SHP77 (cell line): ENCODE measurements at places on chromosomes 11 and 22.

DNA sequence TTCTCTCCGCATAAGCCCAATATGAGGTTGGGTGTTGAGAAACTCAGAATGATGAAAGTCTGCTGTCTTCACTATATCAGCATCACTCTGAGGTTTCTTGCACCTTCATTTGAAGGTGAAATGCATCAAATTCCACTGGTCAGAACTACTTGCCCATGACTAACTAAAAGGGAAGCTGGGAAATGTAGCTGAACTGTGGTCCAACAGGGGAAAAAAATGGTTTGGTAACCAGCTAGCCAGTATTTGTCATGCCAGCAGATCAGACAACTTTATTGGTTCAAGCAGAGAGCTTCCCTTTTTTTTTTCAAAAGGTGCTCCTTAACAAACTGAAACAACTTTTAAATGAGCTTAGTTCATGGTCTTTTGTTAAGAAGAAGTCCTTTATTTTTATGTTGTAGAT lies 14.2 kb upstream of the PIK3C2A start:
- DNase-seq, result no peak

GRCh38 chr11:111674941-111675340 lies 72.7 kb downstream of the SIK2 start:
- DNase-seq, result no peak

DNA sequence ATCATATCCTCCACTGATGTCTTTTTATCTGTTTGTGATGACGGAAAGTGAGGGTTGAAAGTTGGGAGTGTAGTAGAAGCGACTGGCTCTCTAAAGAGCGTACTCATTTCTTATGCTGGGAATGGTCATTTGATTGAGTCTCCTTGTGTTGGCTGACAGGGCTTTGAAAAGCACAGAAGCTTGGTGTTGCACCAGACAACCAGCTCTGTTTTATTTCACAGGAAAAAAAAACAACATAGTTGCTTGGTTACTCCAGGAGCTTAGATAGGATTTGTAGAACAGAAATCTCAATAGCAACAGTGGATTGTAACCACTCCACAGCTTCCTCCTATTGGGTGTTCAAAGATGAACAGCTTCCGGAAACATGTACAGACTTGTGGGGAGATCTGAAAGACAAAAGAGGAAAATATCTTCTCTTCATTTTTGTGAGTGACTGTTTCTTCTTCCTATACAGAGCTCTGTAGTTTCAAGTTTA lies 2.7 kb downstream of the RBM14 start:
- no peak for DNase-seq

DNA sequence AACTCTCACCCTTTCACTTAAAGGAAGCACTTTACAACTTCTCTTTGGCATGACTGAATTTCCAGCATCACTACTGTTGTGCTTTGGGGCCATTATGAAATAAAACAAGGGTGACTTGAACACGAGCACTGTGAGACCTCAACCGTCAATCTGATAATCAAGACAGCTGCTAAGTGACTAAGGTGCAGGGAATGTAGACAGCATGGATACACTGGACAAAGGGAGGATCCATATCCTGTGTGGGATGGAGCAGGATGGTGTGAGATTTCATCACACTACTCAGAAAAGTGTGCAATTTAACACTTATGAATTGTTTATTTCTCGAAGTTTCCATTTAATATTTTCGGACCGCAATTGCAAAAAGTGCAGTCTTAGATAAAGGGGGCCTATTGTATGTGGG lies 16.1 kb upstream of the EXPH5 start:
- DNase-seq, result no peak

DNA sequence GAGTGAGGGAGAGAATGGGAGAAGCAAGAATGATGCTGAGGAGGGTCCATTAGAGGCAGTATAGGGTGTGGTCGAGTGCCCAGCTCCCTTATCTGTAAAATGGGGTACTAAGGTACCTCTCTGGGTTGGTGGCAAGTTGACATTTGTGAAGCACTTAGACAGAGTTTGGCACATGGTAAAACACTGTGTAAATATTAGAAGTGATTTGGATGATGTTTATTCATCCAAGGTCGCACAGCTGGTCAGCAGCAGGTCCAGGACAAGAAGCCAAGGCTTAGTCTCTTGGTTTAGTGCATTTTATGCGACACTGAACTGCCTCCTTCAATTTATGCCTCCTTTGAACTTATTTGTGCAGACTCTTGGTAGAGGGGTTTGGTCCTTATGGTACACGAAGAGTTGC lies 19.4 kb downstream of the KREMEN1 start:
- DNase-seq, result no peak

GRCh38 chr22:20919718-20920117 lies 2.5 kb downstream of the CRKL start:
- DNase-seq, result no peak

DNA sequence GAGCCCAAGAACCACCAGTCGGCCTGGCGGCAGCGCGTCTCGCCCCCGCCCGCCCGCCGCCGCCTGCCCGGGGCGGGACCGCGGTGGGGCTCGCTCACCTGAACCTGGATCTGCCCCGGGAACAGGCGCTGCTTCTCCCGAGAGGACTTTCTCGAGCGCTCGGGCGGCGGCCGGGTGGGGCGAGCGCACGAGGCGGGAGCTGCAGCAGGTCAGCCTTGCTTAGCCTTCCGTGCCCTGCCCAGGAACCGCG lies 133 bp downstream of the MYH9 start:
- DNase-seq, result no peak

GRCh38 chr11:824292-824880 lies 3.3 kb upstream of the CRACR2B start:
- DNase-seq, result peak; percentile 71

GRCh38 chr22:22556995-22557925 lies 1.8 kb downstream of the PRAME start:
- DNase-seq, result no peak

DNA sequence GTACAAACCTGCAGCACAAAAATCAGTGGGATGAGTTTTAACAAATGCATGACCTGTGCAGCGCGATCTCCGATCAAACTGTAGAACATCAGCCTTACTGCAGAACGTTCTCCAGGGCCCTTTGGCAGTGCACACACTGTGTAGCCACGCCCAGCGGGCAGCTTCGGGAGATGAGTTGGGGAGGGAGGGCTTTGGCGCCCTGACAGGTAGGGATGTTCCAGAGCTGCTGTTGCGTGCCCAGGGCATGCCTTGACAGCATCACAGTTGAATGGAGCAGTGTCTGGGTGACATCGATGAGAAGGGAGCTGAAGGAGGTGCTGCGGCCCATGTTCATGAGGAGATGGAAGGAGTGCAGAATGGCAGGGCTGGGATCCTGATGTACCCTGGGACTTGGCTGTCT lies 80.2 kb downstream of the TBC1D22A start:
- no peak for DNase-seq

DNA sequence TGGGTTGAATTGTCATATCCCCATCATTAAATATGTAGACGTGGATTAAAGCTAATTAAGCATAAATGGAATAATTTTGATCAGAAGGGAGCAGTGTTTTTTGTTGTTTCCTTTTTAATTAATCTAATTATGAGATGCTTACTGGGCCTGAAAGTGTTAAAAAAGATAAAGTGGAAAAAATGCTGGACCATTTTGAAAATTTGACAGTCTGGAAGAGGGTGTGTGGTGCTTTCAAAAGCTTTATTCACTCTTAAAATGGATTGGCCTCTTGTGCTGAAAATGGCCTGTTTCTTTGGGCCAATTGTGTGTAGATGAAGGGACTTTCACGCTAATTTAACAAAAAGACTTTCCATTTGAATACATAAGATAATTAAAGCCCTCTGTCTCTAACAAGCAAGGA lies 1.8 kb downstream of the TNRC6B start:
- no peak for DNase-seq

DNA sequence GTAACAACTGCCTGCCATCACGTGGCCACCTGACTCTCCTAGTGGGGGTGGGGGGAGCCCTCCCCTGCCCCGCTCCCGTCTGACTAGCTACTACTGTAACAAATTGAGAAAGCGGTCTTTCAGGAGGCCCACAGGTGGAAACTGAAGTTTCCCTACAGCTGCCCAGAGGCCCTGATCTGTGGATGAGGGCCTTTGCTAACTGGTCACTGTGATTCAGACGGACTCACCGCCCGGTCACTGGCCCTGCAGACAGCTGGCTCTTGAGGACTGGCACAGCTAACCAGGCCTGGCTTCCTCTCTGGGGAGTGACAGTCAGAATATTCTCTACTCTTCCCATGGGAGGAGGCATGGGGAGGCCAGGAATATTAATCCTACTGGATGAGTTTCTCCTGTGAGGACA lies 116.8 kb downstream of the ARHGAP8 start:
- DNase-seq, result no peak

- DNase-seq, result no peak
Observed at GRCh38 chr11:10181811-10182210, 112.2 kb downstream of the SBF2 start.

GRCh38 chr11:111798279-111798678 lies 32.1 kb upstream of the PPP2R1B start:
- no peak for DNase-seq

GRCh38 chr22:47369431-47370015 lies 607.1 kb downstream of the TBC1D22A start:
- DNase-seq, result no peak

- no peak for DNase-seq
Observed at GRCh38 chr22:17570851-17571631, 7.7 kb downstream of the SLC25A18 start.

DNA sequence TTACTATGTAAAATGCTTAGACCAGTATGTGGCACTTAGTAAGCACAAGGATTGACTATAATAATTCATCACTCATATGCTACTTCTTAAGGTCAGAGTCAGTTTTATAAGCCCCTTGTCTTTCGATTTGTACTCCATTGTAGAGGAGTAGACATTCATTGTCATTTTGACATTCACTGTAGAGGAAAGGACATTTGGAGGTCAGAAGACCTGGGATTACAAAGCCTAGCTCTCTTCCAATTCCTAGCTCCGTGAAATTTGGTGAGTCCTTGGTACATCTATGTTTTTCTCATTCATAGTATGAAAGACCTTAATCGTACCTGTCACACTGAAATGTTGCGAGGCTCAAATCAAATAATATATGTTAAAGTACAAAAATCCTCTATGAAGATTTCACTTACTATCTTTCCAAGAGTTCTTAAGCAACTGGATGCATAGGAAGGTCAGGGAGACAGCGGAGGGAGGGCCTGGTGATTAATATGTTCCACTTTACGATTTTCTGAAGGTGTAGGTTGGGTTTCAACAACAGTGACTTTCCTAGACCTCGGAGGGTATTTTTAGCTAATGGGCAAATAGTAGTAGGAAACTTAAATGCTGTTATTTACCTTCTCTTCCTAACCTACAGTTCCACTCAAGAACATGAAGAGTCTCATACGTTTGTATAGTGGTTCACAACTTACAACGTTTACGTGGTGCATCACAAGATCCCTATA lies 1.4 kb upstream of the EMSY start:
- DNase-seq, result no peak

DNA sequence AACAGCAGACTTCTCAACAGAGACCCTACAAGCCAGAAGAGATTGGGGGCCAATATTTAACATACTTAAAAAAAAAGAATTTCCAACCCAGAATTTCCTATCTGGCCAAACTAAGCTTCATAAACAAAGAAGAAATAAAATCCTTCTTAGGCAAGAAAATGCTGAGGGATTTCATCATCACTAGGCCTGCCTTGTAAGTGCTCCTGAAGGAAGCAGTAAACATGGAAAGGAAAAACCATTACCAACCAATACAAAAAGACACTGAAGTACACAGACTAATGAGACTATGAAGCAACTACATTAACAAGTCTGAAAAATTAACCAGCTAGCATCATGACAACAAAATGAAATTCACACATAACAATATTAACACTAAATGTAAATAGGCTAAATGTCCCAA lies 947.9 kb upstream of the CHORDC1 start:
- DNase-seq, result no peak

DNA sequence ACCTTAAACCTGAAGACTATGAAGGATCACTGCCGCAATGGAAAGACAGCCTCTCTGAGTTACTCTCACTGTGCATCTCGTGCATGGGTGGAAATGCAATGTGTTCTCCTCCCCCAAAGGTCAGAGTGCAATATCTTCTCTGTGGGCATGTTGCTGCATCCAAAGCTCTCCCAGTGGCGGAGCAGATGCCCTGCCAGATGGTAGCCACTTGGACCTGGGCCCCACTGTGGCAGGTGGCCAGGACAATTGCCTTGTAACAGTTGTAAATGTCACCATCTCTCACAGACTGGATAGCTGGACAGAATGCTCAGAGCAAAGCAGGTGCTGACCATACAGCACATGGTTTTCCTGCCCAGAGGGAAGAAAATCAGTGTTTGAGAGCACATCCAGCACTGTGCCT lies 542.0 kb downstream of the FAM181B start:
- peak; percentile 86 for DNase-seq

DNA sequence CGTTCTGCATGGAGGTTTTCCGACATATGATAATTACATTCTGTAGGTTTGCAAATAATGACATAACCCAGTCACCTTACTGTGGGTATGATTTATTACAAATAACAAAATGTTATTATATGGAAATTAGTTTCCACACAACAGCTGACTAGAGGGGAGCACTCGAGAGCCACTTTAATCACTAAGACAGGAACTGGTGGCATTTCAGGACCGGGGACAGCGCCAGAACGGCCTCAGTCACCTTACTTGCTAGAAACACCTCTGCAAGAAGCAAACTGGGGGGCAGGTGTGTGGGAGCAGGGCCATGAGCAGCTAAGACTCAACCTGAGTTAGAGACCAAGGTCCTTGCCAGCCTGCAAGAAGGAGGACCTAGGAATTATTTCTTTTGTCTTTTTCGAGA lies 199.9 kb downstream of the DSCAML1 start:
- DNase-seq, result no peak

DNA sequence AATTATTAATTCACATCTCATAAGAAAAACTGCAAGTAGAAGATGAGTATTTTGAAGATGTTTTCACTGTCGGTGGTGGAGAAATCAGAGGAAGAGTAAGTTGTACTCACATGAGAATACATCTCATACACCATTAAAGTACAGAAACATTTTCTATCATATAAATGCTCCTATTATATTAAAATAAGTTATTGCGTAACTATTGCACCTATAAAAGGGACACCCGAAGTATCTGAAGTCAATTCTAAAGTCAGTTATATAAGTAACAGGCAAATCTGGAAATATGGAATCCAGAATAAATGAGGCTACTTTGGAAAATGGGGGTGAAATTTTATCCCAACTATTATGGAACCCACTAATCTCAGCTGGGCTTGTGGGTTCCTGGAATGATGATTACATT lies 103.3 kb downstream of the FAM76B start:
- no peak for DNase-seq

DNA sequence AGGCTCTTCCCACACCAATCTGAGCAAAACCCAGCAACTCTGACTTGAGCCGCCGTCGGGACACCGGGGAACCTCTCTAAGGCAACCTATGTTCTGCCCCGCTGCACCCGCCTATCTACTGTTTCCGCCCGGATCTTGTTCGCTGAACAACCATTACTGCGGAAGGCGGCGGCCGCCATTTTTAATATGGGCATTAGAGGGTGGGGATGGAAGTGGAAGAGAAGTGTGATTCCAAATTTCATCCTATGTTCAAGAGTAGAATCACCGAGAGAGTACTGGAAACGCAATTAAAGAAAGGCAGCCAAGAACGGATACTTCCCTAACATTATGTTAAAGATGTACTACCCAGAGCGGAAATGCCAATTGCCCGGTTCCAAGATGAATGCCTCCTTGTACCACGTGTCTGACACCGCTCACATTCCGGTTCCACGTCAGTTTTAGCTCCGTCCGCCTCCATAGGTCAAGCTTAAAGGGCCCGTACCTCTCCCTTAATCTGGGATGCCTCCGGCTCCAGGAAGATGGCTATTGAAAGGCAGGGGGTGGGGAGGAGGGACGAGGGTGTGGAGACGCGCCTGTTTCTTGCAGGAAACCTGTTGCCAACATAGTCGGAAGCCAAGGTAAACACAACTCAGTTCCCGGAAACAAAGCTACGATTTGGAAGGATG lies at the start of gene DPAGT1:
Gene DPAGT1, minus strand, starts transcription at position 95 of the 665 bp plus-strand sequence. CDS start 198 bp downstream, outside the sequence.
- peak; percentile 97 for DNase-seq
